Posterior cingulate gyrus (tissue), 11 donors: ENCODE measurements at places on chromosomes 2 and 18.
A peak's percentile ranks its signal among the peaks of the same experiment; 100 is the strongest.

DNA sequence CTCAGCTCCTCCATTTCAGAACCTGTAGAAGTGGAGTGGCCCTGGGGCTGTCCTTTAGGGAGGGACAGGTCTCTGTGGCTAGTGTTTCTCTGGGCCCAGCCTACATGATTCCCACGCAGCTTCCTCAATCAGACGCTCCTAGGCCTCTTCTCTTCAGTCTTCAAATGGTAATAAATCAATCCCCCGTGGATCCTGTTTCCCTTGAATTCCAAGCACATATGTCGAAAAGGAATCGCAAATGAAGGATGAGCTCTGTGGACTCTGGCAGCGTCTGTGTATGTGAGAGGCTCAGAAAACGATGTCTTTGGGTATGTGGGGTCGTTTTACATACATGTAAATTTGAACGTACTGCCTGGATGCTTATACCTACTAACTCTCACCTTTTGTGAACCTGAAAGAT, 98.5 kb upstream of the ST8SIA3 start:
- DNase-seq, result no peak

GRCh38 chr2:233689031-233689430, 3.7 kb upstream of the UGT1A6 start:
- no peak for DNase-seq

DNA sequence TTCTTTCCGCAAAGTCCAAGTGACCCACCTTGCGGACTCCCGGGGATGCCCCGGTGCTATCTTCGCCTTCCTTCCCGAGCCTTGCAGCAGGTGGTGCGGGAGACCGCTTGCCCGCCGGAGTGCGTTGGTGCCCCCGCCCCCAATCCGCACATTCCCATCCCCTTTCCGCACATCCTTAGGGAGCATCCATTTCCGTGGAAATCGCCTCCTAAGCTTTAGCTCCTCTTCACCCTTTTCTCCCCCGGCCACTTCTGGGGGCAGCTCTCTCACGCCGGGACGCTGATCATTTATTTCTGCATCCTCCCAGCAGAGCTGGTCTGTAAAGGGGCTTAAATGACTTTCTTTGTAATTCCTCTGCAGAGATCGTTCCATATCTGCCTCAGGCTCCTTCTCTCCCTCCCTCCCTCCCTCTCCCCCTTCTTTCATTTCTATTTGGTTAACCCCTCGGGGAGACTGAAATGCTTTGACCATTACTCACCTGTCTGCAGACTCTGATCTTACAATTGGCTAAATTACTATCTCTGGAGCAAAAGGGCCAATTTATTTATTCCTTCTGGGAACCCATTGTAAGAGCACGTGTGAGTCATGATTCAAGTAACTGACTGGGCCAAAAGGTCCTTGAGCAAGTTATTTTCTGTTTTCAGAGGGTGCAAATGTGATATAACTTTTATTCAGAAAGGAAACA, 1.3 kb upstream of the LYPD1 start:
- peak; percentile 14 for DNase-seq

DNA sequence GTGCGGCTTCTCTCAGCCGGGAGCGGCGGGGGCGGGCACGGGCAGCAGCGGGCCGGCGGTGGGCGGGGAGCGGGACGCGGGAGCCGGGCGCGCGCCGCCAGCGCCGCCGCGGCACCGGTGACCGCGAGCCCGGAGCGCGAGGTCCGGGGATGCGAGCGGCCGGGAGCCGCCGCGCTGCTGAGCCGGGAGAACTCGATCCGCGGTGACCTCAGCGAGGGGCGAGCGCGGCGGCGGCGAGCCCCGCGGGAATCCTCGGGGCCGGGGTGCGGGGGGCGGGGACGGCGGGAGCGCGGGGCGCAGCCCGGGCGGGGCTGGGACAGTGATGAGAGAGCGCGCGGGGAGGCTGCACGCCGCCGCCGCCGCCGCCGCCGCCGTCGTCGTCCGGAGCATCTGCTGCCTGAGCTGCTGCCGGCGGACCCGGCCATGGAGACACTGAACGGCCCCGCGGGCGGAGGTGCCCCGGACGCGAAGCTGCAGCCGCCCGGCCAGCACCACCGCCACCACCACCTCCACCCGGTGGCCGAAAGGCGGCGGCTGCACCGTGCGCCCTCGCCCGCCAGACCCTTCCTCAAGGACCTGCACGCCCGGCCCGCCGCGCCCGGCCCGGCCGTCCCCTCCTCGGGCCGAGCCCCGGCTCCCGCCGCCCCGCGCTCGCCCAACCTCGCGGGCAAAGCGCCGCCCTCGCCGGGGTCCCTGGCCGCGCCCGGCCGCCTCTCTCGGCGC, at the start of gene MTCL1:
TSS of gene MTCL1 (plus strand) at position 319 of the 723 bp plus-strand sequence. CDS start at position 424, 105 bp downstream.
- DNase-seq, result no peak

GRCh38 chr18:42141439-42141838, 186.4 kb downstream of the PIK3C3 start:
- DNase-seq, result no peak

DNA sequence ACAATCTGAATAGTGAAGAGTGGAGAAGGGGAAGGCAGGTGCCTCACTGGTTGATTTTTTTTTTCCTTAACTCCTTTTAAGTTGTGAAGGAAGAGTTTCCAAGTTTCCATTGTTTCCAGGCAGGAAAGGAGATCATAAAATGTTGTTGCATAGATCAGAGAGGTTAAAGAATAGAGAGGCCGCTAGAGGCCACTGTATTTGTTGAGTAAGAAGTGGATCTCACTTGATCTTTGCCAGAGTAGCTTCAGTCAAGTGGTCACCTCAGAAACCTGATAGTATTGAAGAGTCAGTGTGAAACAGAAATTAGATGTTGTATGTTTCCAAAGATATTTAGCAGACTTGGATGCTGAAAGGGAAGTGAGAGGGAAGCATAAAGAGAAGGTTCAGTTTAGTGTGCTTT, 17.6 kb downstream of the CTNNA2 start:
- DNase-seq, result no peak

DNA sequence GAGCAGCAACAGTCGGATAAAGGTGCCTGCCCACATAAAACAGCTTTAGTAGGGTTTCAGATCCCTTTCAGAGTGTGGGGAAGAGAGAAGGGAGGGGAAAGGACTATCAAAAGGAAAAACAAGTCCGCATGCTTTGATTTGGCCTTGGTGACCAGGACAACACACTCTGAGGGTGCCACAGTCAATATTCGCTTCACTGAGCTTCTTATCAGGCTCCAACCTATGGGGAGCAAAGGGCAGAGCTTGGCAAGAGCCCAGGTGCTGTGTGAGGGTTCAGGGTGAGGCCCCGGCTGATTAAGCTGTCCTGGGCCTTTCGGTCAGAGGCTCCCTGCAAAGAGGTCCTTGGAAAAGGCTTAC, 237.4 kb upstream of the SMAD2 start:
- no peak for DNase-seq

- no peak for DNase-seq
Observed at GRCh38 chr2:162712598-162712997, 126.0 kb downstream of the KCNH7 start.
